ENCODE measurements at places on chromosomes 4 and X. TPM values are rescaled to one million over a fixed set of nuclear protein-coding genes. Genes with fewer than 3 reads are reported as not detected.
A peak's percentile ranks its signal among the peaks of the same experiment; 100 is the strongest.

Gene FRMD7
- total RNA-seq = not detected

Gene RIPPLY1
- total RNA-seq = 0.66 TPM

Gene DGKK
- total RNA-seq = not detected

Gene LEF1
- total RNA-seq = 7.6 TPM

Gene GPRASP3
- 4.2 TPM for total RNA-seq

Gene CCKAR
- not detected for total RNA-seq

Gene CT45A5
- total RNA-seq = not detected

Gene SFRP2
- total RNA-seq = 54.1 TPM

Gene LAMP2
- total RNA-seq = 197 TPM

Gene SH3RF1
- total RNA-seq = 37.0 TPM

- DNase-seq = no peak
These were observed 3.3 kb upstream of the MAGEA8 start for GRCh38 chrX:149877636-149878035.

DNA sequence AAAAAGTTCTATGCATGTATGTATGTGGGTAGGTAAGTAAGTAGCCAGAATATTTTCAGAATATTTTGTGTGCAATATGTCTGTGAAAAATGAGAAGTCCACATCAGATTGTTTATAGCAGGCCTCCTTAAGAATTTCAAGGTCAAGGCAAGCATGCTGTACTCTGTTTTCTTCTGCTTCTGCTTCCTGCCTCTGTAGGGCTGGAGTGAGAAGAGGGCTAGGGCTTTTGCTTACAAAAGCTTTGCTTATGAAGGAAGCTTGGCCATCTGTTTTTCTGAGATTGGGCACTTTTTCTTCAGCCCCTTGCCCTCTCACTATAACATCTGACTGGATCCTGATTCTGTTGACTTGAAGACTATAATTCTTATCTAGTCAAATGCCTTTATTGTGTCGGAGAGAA, 150.4 kb downstream of the EMCN start:
- DNase-seq = no peak

DNA sequence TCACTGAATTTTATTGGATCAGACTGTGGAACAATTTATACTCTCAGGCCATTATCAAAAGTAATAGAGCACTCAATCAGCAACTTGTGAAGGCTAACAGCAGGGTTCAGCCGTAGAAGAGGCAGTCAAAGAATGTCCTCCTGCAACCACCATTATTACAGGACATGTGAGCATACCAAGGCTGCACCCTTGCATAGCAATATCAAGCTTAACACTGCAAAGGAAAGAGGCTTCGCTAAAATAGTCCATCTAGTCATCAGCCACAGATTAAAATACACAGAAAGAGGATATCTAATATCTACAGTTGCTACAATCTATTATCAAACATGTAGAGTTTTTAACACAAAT, 42.9 kb upstream of the TMPRSS11B start:
- DNase-seq = no peak

DNA sequence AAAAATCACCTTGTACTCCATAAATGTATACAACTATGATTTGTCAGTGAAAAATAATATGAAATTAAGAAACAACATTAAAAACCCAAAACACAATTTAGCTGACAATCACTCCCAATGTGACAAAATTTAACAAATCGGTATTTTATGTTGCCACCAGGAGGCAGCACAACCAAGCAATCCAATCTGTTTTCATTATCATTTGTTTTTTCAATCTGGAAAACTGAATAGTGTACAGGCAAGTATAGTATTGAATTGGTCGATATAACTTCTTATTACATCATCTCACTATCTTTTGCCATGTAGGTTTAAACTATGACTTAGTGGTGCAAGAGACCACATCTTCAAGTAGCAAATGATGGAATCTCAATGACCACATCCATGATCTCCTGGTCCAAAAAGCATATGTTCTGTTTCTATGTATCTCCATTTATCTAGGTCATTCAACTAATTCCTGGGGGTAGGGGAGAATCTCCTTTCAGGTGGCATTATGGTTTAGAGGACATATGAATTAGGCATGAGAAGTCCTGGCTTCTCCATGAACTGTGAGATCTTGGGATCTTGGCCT, 112.9 kb upstream of the AGA start:
- no peak for DNase-seq

DNA sequence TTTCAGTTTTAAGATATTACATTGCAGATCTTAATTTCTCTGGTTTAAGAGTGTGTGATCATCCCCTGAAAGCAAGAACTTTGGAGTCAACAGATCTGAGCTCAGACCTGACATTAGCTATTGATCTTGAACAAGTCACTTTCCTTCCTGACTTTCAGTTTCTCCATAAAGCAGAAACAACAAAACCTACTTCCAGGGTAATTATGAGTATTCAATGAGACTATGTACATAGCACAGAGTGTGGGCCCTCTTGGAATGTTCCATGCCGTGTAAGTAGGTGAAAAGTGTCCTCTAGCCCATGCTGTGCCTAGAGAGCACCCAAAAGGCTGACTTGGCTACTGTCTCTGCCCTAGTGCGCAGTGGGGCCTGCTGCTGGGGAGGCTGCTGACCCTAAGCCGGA, 188.0 kb upstream of the RPL34 start:
- no peak for DNase-seq

DNA sequence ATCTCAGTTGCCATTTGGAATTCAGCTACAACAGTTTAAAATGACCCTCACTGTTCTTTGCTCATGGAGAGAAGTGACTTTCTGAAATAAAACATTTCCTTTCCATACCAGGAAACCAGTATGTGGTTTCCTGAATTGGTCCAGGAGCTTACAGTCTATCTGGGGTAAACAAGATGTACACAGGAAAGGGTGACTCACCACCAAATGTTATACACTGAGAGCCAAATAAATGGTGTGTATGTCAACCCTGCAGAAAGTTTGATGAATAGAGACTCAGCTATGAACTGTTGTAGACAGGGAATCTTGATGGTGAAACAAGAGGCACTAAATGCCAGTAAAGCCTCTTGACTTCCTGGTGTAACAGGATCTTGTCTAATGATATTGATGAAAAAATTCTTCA, 100.4 kb downstream of the HS6ST2 start:
- no peak for DNase-seq

DNA sequence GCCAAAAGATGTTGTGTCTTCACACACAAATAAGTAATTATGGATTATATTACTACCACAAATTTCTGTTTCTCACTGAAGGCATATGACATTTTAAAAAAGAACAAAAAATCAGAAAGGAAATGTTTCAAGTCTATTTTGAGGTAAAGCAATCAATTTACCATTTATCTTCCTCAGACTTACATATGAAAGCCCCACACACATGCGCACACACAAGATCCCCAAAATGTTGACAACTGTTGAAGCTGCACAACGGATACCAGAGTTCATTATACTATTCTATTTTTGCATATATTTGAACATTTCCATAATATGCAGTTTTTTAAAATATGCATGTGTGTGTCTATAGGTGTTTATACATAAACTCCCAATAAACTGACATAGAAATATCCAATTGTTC, 2.7 kb downstream of the LRBA start:
- no peak for DNase-seq

GRCh38 chrX:23901060-23901459, 6.7 kb downstream of the APOO start:
- no peak for DNase-seq

DNA sequence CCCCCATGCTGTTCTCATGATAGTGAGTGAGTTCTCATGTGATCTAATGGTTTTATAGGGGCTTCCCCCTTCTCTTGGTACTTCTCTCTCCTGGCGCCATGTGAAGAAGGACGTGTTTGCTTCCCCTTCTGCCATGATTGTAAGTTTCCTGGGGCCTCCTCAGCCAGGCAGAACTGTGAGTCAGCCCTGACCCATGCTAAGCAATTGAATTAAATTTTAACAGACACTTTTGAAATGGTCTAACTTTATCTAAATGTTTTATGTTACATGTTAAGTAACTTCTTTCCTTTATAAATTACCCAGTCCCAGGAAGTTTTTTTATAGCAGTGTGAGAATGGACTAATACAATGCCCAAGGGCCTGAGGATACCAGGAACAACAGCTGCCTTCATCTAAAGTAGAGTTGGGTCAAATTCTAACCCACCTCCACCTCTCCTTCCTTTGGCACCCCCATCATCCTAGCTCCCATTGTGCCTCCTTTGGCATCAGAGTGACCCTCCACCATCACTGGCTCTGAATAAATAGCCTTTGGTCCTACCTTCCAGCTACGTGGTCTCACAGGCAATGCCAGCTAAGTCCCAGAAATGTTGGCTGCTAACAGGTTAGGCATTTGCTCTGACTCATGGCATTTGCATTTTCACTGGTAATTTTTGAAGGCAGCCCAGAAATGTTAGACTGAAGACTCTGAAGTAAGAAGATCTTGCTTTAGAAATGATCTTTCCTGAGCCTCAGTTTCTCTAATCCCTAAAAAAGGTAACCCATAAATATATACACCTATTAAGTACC, 182.1 kb downstream of the MOSPD2 start:
- DNase-seq = no peak

GRCh38 chr4:126992910-126993309, 639.8 kb upstream of the INTU start:
- no peak for DNase-seq

GRCh38 chr4:136741468-136741867, 790.8 kb downstream of the PCDH18 start:
- DNase-seq = no peak

- DNase-seq = peak; percentile 68
These were observed 35.7 kb upstream of the TBC1D14 start for GRCh38 chr4:6873792-6874461.

DNA sequence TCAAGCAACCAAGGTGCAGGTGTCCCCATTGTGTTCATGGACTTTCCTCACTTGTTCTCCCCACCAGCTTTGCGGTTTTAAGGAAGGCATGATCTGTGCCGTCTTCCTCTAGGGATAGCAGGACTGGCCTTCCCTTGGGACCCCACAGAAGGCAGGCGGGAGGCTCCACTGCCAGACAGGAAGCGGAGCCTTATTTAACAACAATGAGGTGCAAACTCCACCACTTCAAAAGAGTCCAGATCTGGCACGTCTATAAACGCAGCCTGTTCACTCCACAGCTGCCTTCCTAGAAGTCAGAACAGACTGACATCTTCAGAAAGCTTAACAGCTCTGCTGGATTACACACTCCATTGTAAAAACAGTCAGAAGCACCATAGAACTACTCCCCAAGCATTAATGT, 1.7 kb upstream of the GPR143 start:
- no peak for DNase-seq

DNA sequence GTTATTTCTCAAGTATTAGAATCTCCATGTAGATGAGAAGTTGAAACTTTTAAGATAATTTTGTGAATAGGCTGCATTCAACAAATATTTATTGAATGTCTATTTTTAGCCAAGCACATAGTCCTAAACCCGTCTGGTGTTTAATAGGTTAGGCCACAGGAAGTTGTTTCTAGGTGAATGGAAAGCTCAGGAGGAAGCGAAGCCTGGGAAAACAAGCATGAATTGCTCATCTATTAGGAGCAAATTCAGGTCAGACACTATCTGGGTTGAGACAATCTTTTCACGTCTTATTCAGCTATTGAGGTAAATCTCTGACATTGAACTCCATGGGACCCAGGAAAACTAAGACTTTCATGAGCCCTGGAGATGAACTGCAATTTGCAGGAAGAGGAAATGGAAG, 43.1 kb upstream of the FREM3 start:
- DNase-seq = no peak

DNA sequence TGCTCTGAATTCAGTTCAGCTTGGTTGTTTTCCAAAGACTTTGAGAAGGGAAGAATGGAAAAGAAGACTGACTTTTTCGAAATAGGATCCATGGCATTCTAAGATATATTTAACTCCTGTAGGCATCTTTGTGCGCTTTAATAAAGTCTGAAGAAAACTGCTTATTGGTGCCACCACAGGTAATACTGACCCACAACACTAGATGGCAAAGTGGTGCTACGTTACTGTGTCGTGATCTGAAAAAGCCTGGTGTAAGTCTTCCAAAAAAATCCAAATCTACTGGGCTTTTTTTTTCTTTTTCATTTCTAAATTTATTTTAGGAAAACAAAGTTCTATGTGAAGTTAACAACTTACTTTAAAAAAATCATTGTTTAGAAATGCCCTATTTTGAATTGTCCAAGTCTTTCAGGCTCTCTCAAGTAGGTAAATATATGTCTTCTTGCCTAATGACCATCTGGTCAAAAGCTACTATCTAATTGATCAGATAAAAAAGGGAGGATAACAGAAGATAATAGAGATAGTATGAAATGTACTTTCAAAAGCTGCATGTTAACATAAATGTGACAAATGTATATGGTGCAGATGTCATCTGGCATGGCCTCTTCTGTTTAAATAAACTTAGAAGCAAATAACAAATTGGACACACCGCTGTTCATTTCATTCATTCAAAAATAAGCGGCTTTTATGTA, 47.0 kb upstream of the MID1IP1 start:
- DNase-seq = no peak

GRCh38 chrX:97743014-97743413, 859.3 kb downstream of the RPA4 start:
- no peak for DNase-seq

- no peak for DNase-seq
These were observed at the start of gene ESX1 for GRCh38 chrX:104254442-104255115. ESX1 (minus strand) TSS chrX:104254933; CDS start chrX:104254849, 84 bp downstream.

DNA sequence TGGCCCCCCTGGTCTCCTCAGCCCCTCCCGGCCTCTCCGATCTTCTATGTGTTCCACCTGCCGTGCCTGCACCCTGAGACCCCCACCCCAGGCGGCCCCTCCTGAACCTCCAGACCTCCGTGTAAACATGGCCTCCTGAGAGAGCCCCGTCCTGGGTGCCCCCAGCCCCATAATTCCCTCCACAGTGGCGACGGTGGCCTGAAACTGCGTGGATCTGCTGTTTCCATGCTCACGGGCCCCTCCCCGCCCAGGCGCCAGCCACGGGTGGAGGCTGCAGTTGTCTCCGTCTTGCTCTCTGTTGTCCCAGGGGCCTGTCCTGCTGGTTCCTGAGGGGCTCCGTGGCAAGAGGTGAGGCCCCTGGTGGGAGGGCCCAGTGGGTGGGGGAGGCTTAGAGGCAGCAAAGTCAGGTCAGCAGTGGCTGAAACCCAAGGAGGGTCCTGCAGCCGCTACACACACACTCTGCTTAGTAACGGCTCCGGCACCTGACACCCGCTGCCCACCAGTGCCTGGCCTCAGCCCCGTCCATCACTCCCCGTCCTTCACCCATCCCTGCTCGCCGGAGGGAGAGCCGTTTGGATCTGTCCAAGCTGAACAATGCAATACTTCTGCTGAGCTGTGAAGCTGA, 75.8 kb downstream of the FAM53A start:
- no peak for DNase-seq

Data from breast epithelium (tissue), 4 donors.